ENCODE measurements at places on chromosomes 6 and 20.

DNA sequence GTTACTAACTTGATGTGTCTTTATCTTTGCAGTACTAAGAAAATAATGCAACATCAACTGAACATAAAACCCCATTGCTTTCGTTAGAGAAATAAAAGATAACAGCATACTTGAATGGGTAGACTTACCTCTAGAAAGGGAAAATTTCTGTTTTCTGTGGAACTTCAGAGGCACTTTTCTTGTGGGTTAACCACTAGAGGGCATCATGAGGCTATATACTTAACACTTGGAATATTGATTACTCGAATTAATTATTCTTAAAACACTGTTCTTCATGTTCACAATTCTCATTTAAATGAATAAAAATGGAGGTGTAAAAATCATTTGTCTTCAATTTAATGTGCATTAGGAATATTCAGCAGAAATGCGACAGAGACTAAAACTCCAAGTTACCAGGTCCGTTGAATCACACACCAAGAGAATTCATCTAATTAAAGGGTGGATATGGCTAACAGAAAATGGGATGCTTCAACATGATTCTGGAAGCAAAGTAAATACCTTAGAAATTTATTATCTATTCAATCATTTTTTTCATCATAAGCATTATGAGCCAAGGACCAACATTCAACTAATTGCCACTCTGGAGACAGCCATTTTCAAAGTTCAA is 330.8 kb upstream of the PREP start:
- peak; percentile 8 for DNase-seq

- DNase-seq, result peak; percentile 67
These were observed 31.8 kb upstream of the ELMO2 start for GRCh38 chr20:46438156-46438750.

- peak; percentile 17 for DNase-seq
These were observed 30.6 kb upstream of the ZNF184 start for GRCh38 chr6:27503436-27504030.

DNA sequence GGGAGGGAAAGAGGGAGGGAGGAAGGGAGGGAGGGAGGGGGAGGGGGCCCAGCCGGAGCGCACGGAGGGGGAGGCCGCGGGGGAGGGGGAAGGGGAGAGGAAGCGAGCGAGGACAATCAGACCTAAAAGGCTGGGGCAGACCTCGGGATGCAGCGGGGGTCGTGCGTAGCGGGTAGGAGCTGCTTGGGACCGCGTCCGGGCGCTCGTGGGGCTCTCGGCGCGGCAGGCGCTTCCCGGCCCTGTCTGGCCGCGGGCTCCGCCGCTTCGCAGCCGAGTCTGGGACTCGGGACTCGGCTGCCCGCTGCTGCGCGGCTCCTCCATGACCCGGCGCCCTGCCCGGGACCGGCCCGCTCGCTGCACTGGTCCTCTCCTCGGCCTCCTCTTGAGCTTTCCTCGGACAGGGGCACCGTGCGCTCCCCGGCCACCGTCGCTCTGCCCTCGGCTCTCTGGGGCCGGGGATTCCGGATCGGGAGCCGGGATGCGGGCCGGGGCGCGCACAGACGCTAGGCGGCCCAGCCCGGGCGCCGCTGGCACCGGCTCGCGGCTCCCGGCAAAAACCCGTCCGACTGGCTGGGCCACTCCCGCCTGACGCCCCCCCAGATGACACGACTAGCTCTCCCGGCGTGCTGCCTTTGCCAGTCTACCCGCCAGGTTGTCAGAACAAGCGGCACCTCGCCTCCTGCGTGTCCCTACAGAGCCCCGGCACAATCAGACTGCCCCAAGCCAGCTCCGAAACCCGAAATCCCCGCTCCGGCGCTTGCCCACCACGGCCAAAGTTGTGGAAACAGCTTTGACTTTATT is 2.2 kb downstream of the TFAP2A start:
- DNase-seq, result peak; percentile 72

DNA sequence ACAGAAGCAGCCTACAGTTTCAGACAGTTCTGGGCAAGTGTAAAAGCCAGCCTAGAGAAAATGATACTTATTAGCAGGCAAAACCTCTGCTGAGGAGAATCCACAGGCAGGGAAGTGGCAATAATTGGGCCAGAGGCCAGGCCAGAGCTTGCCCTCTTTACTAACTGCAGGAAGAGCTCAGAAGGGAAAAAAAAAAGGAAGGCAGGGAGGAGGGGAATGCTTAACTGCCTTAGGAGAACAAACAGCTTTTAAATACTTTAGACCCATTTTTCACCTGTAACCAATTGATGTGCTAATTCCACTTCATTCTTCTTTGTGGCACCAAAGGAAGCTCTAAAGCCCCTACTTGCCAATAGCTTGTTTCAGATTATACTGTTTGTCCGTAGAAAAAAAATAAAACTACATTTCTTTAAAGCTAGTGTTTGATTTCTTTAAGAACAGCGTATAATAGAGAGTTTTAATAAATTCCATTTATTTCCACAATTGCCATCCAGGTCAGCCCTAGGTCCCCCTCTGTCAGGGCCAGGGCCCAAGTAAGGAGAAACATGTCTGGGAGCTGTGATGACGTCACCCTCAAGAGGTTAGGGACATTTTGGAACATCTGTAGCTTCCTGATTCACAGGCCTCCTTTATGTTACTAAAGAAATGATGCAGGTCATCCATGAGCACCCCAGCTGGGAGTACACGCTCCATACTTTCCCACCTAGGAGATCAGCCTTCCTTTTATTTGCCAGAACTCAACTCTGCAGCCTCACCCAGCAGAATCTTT is 384.3 kb downstream of the CDC5L start:
- DNase-seq, result no peak

Data from RWPE1 (cell line).